H7 (cell line): ENCODE measurements at places on chromosomes 13 and 19. TPM values are rescaled to one million over a fixed set of nuclear protein-coding genes. Genes with fewer than 3 reads are reported as not detected.

DNA sequence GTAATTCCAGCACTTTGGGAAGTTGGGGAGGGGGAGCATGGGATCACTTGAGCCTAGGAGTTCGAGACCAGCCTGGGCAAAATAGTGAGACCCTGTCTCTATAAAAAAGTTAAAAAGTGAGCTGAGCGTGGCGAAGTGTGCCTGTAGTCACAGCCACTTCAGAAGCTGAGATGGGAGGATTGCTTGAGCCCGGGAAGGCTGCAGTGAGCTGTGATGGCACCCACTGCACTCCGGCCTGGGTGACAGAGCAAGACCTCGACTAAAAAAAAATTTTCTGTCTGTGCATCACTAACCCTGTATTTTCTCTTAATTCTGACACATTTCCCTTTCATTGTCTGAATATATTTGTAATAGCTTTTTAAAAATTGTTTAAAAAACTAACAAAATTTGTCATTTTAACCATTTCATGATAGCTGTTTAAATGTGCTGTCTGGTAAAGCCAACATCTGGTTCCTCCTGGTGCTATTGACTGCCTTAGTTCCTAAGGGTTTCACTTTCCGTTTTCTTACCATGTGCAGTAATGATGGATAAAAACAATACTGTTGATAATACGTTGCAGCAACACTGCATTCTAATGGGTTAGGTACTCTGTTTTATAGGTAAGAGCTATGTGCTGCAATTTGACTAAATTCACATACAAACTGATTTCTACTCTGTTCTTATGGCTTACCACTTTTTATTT lies 29.7 kb downstream of the LATS2 start:
- no peak for DNase-seq

- DNase-seq, result peak; percentile 29
Observed at GRCh38 chr19:35889370-35890112, 10.8 kb downstream of the NFKBID start.

DNA sequence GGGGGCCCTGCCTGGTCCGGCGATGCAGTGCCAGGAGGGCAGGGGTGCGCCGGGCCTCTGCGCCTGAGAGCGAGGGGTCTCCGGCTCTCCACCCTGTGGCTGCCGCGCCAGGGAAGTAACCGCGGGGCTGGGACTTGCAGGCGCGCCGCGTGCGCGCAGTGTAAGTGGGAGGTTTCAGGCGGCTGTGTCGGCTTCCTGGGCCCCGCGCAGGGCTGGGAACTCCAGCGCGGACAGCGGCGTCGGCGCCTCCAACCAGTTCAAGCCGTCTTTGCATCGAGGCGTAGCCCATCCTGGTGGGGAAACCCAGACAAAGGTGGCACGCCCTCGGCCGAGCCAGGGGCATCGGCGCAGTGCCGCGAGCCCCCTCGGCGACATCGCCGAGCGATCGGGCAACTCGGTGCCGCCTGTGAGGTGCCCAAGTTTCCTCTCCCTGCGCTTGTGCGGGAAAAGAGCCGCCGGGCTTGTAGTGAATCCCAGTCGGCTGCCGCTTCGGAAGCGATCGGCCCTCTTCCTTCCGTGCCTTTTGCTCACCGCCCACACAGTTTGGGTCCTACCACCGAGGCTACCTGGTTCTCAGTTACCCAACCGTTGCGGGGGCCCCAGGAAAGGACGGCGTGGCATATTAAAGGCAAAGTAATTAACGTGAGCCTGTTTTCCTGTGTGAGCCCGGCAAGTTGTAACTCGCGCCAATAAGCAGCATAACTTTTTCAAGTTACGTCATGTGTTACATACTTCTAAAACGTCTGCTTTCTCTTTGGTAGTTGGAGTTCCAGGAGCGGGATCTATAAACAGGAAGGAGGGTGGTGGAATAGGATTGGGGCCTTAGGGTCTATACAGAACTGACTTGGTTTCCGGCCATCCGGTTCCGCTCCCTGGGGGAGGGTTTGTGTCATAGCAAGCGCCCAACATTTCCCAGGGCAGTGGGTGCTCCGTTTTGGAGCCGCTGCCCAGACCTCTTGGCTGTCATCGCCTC lies 1.2 kb downstream of the LRCH1 start:
- peak; percentile 73 for DNase-seq

GRCh38 chr19:30784850-30785457 lies 412.8 kb downstream of the ZNF536 start:
- DNase-seq, result peak; percentile 84

- no peak for DNase-seq
Observed at GRCh38 chr19:15316498-15316897, 15.8 kb downstream of the BRD4 start.

The SNRPD2 gene
- total RNA-seq, result 407 and 467 TPM in 2 replicates

The TSPAN16 gene
- not detected in 2 replicates for total RNA-seq

The FBN3 gene
- total RNA-seq, result 13.7 and 15.9 TPM in 2 replicates
